K562 (cell line): ENCODE measurements at places on chromosomes 12 and 14. TPM values are rescaled to one million over a fixed set of nuclear protein-coding genes. Genes with fewer than 3 reads are reported as not detected.

Gene SALL2
- 12.5 and 13.1 TPM in 2 replicates for polyA plus RNA-seq

Gene SMCO2
- not detected in 2 replicates for polyA plus RNA-seq

GRCh38 chr14:104735830-104736642 lies 12.0 kb downstream of the ADSS1 start:
- DNase-seq: no peak

GRCh38 chr12:75795125-75795524 lies 236.5 kb downstream of the PHLDA1 start:
- no peak for DNase-seq

DNA sequence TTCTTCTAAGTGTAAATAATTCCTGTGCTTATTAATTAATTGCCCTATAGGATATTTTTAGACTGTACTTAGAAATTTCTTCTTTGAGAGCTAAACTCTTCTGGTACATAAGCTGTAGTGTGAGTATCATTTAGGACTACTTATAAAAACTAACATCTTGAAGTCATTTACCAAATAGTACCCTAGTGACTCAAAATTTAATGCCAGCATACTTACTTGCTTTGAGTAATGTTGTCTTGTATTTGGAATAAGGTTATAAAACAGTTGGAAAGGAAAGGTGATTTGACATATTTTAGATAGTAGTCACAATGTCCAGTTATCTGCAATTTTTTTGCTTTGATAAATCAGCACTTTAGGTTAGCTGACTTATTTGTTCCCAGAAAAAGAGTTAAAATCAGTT lies 39.1 kb downstream of the SPATA7 start:
- no peak for DNase-seq

- no peak for DNase-seq
These were observed 26.5 kb upstream of the NCOR2 start for GRCh38 chr12:124593851-124594401.
